Activated CD4-positive, alpha-beta T cell treated with anti-CD3 and anti-CD28 coated beads for 36 hours (primary cell): ENCODE measurements at places on chromosomes 5 and 9.

DNA sequence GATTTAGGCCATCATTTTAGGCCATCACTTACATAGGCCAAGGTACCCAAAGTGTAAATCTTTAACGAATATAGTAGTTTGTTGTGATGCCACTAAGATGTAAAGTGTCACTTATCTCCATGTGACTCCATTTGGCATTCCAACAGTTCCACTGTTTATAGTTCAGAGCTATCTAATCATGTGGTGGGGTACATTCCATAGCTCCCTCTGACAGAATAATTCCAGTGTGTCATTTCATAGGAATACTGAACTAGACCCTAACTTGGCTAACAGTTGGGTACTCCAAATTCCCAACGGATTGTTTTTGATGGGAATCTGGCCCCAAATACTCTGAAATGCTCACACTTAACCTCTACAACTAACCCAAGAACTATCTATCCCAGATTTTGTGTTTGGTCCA lies 76.7 kb upstream of the FST start:
- DNase-seq: no peak
- H3K27ac ChIP-seq: no peak overlapping the region
- no peaks in the 10 kb centered on the region for H3K4me1 ChIP-seq
- no peak overlapping the region for H3K4me3 ChIP-seq
- H3K27me3 ChIP-seq: peaks cover 7% of the 10 kb centered on the region

DNA sequence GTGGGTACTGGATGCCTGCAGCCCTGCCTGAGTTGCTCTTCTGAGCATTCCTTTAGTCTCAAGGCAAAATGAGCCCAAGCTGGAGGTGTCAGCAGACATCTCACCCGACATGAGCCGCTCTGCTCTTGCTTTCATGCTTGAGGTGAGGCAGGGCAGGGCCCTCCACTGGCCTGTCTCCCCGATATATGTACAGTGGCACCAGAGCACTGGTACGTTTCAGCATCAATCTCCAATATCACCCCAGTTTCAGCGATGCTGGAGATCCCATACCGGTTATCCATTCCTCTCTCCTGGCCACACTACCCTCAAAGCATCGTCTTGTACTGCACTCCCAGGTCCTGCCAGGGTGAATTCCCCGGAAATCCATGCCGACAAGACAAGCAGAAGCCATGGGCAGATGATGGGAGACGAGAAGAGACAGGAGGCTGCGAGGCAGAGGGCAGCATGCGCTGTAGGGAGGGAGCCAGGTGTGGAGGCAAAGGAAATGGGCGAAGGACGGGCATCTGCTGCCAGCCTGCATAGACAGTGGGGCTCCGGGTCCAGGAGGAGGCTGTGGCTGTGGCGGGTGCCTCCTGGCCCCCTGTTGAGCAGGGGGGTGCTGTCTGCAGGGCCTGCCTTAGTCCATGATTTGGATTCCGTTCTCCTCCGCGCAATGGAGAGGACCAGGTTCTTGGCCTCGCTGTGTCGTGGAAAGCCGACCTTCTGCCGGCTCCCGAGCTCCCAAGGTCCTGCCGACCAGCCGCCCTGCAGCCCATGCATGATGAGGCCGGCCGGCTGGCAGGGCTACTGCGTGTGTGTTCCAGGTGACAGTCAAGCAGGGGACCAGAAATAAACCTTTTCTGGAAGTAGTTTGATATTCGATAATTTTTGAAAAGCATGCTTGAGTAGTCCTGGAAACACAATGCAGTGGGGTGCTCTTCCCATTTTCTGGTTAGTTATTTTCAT lies 152.2 kb upstream of the IRX2 start:
- DNase-seq: no peak
- H3K27me3 ChIP-seq: no peaks in the 10 kb centered on the region
- no peak overlapping the region for H3K4me3 ChIP-seq

DNA sequence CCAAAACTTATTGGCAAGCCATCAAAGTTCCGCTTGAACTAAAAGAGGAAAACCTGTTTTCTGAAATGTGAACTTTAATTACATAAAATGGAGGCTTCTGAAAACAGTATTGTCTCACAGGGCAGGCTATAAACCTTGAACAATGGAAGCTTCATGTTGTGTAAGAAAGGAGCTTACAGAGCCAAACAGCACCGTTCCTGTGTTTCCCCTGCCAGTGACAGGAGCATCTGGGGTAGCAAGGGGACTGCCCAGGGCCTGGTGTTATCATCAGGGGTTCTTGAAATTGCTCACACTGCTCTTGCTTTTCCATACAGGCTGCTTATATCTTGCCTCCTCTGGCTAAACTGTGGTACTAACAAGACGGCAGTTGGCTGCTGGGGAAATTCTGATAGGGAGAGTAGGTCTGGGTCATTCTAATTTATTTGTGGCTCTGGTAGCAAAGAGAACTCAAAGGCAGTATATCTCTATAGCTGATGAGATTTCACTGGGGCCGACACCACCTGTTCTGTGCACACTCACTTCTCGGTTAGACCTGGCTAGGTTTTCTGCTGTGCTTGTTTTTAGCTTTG lies 40.4 kb downstream of the BASP1 start:
- no peaks in the 10 kb centered on the region for H3K4me1 ChIP-seq
- H3K36me3 ChIP-seq: no peaks in the 10 kb centered on the region
- H3K27ac ChIP-seq: no peak overlapping the region
- peak; percentile 7 for DNase-seq
- H3K4me3 ChIP-seq: no peak overlapping the region

- H3K4me1 ChIP-seq: no peaks in the 10 kb centered on the region
- peaks cover 2% of the 10 kb centered on the region for H3K27me3 ChIP-seq
- no peak overlapping the region for H3K4me3 ChIP-seq
These were observed 1458.8 kb upstream of the ACO1 start for GRCh38 chr9:30925635-30926034.

GRCh38 chr5:55234121-55234700 lies 803 bp upstream of the CCNO start:
- H3K36me3 ChIP-seq: no peaks in the 10 kb centered on the region
- no peak overlapping the region for H3K27ac ChIP-seq
- peaks cover 30% of the 10 kb centered on the region for H3K4me1 ChIP-seq
- DNase-seq: peak; percentile 31

DNA sequence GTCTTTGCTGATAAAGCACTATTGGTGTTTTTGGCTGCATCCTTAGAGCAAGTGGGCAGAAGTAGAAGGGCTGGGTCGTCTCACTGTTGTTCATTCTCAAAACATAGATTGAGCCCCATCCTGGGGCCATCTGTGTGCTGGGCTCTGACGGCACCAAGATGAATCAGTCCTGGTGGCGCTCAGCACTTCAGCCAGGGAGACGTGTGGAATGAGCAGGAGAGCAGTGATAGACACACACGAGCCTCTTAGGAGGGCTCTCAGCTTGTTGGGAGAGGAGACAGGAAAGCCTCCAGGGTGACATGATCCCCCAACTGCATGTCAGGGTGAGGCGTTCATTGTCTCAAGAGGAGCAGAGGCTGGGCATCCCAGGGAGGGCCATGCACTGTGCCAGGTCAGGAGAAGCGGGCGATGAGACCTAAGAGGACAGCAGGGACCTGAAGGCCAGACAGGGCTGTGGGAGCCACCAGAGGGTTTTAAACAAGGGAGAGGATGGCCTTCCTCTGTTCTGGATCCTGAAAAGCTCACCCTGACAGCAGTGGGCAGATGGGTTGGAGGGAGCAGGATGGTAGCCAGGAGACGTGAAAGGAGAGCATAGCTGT lies 115.8 kb downstream of the DAB2IP start:
- no peaks in the 10 kb centered on the region for H3K4me1 ChIP-seq
- no peaks in the 10 kb centered on the region for H3K27me3 ChIP-seq
- no peak for DNase-seq
- no peak overlapping the region for H3K4me3 ChIP-seq
- H3K27ac ChIP-seq: no peak overlapping the region

DNA sequence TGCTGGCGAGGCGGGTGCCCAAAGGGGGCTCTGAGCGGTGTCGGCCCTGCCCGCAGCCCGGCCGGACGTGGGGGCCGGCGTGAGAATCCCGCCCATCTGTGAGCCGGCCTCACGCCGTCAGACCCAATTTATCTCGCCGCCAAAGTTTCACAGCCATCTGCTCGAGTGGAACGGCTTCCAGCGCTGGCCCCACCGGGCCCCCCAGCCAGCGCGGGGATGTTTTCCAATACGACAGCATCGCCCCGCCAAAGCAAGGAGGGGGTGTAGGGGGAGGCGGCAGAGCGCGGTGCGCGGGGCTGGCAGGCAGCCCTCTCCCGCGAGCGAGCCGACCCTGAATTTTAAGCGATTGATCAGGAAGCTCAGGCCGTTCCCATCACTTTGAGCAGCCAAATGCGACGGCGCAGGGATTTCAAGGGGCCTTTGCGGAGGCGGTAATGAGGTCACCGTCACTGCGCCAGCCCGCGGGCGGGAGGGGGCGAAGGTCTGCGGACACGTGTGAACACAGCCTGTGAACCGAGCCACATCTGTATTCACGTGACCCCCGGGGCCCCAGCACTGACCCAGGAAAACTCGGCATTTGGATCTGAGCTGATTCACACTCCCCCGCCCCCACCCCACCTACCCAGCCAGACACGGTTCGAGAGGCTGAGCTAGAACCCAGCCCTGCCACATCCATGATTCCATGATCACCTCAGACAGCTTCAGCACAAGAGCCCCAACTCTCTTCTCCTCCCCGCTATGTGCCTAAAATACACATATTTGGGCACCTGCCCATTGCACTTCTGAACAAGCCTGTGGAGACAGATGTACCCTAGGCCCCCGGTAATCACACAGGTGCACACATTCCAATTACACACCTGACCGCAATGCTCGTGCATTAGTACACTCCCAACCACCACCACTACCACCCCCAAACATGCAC lies 47.8 kb upstream of the PSD2 start:
- peaks cover 16% of the 10 kb centered on the region for H3K27me3 ChIP-seq
- H3K27ac ChIP-seq: peak overlapping the region; percentile 68
- H3K4me1 ChIP-seq: peaks cover 34% of the 10 kb centered on the region
- H3K4me3 ChIP-seq: peak overlapping the region; percentile 60
- no peaks in the 10 kb centered on the region for H3K36me3 ChIP-seq

- no peaks in the 10 kb centered on the region for H3K36me3 ChIP-seq
- H3K4me3 ChIP-seq: no peak overlapping the region
- peaks cover 3% of the 10 kb centered on the region for H3K27me3 ChIP-seq
- H3K4me1 ChIP-seq: no peaks in the 10 kb centered on the region
These were observed 203.9 kb downstream of the DMRT2 start for GRCh38 chr9:1254071-1254470.

GRCh38 chr9:13804532-13804931 lies 509.4 kb downstream of the NFIB start:
- H3K27me3 ChIP-seq: no peaks in the 10 kb centered on the region
- no peak overlapping the region for H3K27ac ChIP-seq
- DNase-seq: no peak
- H3K36me3 ChIP-seq: no peaks in the 10 kb centered on the region
- no peaks in the 10 kb centered on the region for H3K4me1 ChIP-seq

DNA sequence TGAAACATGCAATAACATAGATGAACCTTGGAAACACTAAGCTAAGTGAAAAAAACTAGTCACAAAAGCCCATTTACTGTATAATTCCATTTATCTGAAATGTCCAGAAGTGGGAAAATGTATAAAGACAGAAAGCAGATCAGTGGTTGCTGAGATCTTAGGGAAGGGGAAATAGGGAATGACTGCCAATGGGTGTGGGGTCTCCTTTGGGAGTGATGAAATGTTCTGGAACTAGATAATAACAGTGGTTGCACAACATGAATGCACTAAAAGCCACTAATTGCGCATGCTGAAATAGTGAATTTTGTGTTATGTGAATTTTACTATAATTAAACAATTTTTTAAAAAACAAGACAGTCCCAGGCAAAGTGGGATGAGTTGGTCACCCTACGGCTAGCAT lies 472.8 kb downstream of the CCDC171 start:
- H3K4me1 ChIP-seq: peaks cover 3% of the 10 kb centered on the region
- DNase-seq: no peak
- H3K27me3 ChIP-seq: peaks cover 2% of the 10 kb centered on the region
- H3K27ac ChIP-seq: no peak overlapping the region

- H3K27me3 ChIP-seq: peaks cover 6% of the 10 kb centered on the region
- no peak for DNase-seq
- H3K27ac ChIP-seq: peak overlapping the region; percentile 23
- H3K4me1 ChIP-seq: peaks cover 48% of the 10 kb centered on the region
These were observed 37.6 kb downstream of the ALG2 start for GRCh38 chr9:99184110-99184474.

DNA sequence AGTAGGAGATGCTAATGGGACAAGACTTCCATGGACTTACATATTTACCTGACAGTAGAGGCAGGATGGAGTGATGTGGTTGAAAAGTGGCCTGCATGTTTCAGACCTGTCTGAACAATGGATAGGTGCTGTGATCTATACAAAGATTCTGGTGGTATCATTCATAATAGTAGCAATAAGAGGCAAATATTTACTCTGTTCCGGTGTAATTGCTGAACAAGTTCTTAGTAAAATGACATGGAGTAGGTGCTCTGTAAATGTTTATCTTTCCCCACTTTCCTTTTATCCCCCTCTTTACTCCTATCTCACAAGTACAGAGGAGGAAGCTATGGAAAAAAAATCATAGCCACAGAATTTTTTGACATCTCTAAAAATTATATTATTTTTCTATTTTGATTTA lies 159.0 kb upstream of the SLC12A2 start:
- no peaks in the 10 kb centered on the region for H3K27me3 ChIP-seq
- no peak overlapping the region for H3K27ac ChIP-seq
- H3K4me3 ChIP-seq: no peak overlapping the region

GRCh38 chr5:143652108-143652700 lies 159.8 kb upstream of the HMHB1 start:
- H3K36me3 ChIP-seq: no peaks in the 10 kb centered on the region
- DNase-seq: peak; percentile 54
- peaks cover 19% of the 10 kb centered on the region for H3K4me1 ChIP-seq

- H3K27me3 ChIP-seq: peaks cover 10% of the 10 kb centered on the region
- no peaks in the 10 kb centered on the region for H3K36me3 ChIP-seq
- H3K4me1 ChIP-seq: no peaks in the 10 kb centered on the region
- no peak for DNase-seq
- H3K4me3 ChIP-seq: no peak overlapping the region
- no peak overlapping the region for H3K27ac ChIP-seq
These were observed 23.4 kb upstream of the COL27A1 start for GRCh38 chr9:114131808-114132549.

GRCh38 chr5:136886608-136887007 lies 521.3 kb upstream of the TRPC7 start:
- H3K4me1 ChIP-seq: no peaks in the 10 kb centered on the region
- no peak for DNase-seq
- H3K4me3 ChIP-seq: no peak overlapping the region
- peaks cover 3% of the 10 kb centered on the region for H3K27me3 ChIP-seq

GRCh38 chr5:176172246-176172645 lies 66.0 kb upstream of the SIMC1 start:
- H3K4me1 ChIP-seq: no peaks in the 10 kb centered on the region
- H3K27me3 ChIP-seq: peaks cover 16% of the 10 kb centered on the region
- DNase-seq: no peak

GRCh38 chr9:77514886-77515711 lies 133.0 kb downstream of the GNA14 start:
- H3K27ac ChIP-seq: no peak overlapping the region
- H3K36me3 ChIP-seq: no peaks in the 10 kb centered on the region
- H3K27me3 ChIP-seq: peaks cover 2% of the 10 kb centered on the region
- H3K4me3 ChIP-seq: no peak overlapping the region
